Activated CD4-positive, alpha-beta T cell treated with anti-CD3 and anti-CD28 coated beads for 4 hours (primary cell): ENCODE measurements at places on chromosomes 12 and 14.

DNA sequence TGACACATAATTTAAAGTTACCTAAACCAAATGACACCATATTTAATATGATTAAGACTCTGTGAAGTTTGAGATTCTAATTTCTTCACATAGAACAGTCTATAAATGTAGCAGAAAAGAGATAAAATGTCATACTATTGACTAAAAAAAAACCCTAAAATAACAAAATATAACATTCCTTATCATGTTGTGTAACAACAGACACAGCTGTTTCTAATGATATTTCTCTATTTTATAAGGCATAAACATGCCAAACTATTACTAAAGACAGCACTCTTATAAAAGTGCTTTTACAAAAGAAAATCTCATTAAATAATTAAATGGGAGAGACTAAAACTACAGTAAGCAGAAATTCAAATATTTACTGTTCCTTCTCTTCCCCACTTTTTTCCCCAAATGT lies 49.4 kb downstream of the NOVA1 start:
- DNase-seq, result no peak

GRCh38 chr14:103356024-103356682 lies 22.1 kb downstream of the EIF5 start:
- DNase-seq, result no peak

GRCh38 chr14:35197015-35197414 lies 74.7 kb downstream of the PRORP start:
- DNase-seq, result no peak

DNA sequence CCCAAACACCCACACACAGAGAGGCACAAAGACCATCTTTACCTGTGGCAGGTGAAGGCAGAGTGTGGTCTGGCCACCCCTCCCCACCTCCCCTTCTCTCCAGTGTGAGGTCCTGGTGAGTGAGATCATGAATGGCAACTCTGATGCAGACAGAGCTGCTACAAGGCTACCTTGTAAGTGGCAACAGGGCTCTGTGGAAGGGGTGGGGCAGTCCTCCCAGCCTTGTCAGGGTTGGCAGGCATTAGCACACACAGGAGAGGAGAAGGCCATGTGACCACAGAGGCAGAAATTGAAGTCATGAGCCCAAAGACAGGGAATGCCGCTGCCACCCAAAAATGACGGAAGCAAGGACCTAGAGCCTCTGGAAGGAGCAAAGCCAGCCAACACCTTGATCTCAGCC lies 30.7 kb downstream of the VWF start:
- DNase-seq, result no peak

GRCh38 chr14:101411779-101412178 lies 149.5 kb upstream of the DIO3 start:
- DNase-seq, result no peak

DNA sequence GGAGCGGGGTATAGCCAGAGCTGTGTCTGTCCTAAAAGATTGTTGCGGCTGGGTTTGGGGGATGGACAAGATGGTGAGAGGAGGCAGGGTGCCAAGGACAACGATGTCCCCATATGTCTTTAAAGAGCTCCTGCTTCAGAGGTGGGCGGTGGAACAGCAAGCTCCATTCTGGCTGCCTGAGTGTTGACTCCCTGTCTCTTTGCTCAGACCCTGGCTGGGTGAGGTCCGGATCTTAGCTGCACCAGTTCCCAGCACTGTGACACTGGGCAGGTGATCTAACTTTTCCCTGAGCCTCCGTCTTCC lies 8.3 kb upstream of the WSCD2 start:
- no peak for DNase-seq

GRCh38 chr12:14567351-14568162 lies at the start of gene PLBD1:
Gene PLBD1, minus strand, starts transcription at chr12:14567883. Its CDS starts 187 bp downstream, at chr12:14567696.
- DNase-seq, result no peak

GRCh38 chr12:41917938-41918341 lies 226.7 kb downstream of the GXYLT1 start:
- DNase-seq, result no peak

- no peak for DNase-seq
Measured at GRCh38 chr14:82710267-82710841, 1176.7 kb upstream of the SEL1L start.

- no peak for DNase-seq
Measured at GRCh38 chr12:93729934-93730333, 52.8 kb downstream of the CRADD start.

GRCh38 chr12:4591180-4591687 lies 29.2 kb downstream of the DYRK4 start:
- no peak for DNase-seq

DNA sequence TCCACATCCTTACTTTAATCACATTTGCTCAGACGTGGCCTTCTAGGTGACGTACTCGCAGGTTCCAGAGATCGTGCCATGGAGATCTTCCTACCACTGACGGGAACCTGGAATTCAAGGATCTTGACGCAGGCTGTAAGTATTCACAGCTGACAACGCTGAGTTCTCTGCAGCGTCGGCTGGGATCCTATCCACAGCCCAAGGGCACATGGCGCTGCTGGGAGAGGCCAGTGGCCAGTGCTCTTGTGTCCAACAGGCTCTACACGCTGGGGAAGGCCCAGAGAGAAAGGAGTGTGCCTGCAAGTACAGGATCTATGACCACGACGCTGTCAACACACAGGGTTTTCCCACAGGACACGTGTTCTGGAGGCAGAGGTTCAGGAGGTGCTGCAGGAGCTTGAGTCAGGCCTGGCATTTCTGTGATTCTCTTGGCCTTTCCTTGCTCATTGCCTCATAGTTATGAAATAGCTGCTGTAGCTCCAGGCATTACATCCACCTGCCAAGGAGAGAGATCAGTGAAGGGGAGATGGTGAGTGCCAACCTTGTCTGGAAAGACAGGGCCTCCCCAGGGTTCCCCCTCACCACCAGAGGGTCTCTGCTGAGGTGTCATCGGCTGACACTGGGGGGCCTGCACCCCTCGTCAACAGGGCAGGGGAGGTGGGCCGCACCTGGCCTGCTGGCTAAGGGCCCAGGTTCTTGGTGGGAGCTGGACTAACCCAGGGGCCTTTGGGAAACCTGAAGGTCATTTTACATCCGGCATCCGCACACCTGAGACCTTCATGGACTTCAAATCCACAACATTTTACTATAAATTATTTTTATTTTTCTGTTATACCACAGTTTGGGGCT lies 21.3 kb downstream of the LRCOL1 start:
- no peak for DNase-seq

DNA sequence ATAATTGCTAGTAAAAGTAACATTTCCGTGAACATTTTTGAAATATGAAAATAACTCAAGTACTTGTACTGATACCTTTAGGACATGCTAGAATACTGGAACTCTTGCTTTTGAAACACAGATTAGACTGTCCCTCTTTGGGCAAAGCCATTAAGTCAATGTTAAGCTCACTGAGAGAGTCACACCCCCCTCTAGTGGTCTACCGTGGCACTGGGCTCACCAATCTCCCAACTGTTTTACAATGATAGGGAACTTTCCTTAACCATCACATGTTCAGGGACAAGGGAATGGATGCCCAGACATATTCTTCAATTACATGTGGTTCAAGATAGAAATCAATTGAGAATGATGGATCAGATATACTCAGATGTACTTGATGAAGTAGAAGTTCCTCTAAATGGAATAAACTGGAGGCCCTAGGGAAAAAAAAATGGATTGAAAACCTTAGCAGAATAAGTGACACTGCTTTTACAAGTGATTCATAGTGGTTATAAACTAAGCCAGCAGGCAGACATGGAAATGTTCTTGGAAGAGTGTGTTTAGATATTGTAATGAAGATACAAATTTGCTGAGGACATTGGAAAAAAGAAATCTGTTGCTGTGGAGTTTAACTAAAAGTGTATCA lies 17.8 kb downstream of the NANOG start:
- DNase-seq, result peak; percentile 60

GRCh38 chr12:42673535-42673934 lies 84.0 kb upstream of the PRICKLE1 start:
- no peak for DNase-seq
